ENCODE measurements at places on chromosomes 13 and 19. TPM values are rescaled to one million over a fixed set of nuclear protein-coding genes. Genes with fewer than 3 reads are reported as not detected.
A peak's percentile ranks its signal among the peaks of the same experiment; 100 is the strongest.

The NLRP13 gene
- not detected for polyA plus RNA-seq

The SLC25A42 gene
- polyA plus RNA-seq = 10.0 TPM

GRCh38 chr13:48478391-48478790 is 54.5 kb downstream of the RCBTB2 start:
- no peak overlapping the region for H3K27ac ChIP-seq
- DNase-seq = no peak
- no peaks in the 10 kb centered on the region for H3K4me1 ChIP-seq
- H3K36me3 ChIP-seq = peaks cover 7% of the 10 kb centered on the region

DNA sequence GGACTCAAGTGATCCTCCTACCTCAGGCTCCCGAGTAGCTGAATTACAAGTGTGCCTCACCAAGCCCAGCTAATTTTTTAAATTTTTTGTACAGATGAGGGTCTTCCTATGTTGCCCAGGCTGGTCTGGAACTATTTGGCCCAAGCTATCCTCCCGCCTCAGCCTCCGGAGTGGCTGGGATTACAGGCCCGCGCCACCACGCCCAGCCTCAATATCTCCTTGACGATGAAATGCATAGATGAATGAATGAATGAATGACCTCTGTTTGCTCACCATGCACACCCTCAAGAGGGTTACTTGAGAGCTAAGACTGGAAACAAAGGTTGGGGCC is 14.9 kb upstream of the AP1M2 start:
- no peak for DNase-seq
- peak overlapping the region; percentile 11 for H3K4me3 ChIP-seq
- no peak overlapping the region for H3K27ac ChIP-seq

DNA sequence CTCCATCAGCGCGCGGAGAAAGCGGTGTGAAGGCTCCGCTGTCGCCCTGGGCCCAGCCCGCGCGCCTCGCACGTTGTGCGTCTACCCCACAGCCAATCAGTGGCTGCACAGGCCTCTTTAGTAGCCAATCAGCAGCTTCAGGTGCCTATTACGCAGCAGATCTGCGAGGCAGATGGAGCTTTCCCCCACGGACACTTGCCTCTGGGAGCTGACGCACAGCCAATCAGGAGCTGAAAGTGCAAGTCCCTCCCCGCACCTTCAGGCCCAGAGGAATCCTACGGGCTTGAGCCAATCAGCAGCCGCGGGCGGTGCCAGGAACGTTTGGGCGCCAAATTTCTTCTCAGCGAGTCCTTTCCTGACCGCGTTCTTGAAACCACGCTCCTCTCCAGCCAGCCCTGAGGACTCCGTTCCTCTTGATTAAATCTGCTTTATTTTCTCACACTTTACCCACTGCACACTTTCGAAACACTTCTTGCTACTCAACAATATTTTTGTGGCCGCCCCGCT is 39.9 kb downstream of the SIGLEC7 start:
- no peak overlapping the region for H3K4me3 ChIP-seq
- H3K36me3 ChIP-seq = no peaks in the 10 kb centered on the region
- no peaks in the 10 kb centered on the region for H3K27me3 ChIP-seq
- no peaks in the 10 kb centered on the region for H3K4me1 ChIP-seq
